NCI-H510A treated with DMSO at 0.1 percent for 48 hours (cell line): ENCODE measurements at places on chromosomes 7 and 10.

GRCh38 chr7:977326-978048 is 2.1 kb upstream of the COX19 start:
- no peak for DNase-seq

DNA sequence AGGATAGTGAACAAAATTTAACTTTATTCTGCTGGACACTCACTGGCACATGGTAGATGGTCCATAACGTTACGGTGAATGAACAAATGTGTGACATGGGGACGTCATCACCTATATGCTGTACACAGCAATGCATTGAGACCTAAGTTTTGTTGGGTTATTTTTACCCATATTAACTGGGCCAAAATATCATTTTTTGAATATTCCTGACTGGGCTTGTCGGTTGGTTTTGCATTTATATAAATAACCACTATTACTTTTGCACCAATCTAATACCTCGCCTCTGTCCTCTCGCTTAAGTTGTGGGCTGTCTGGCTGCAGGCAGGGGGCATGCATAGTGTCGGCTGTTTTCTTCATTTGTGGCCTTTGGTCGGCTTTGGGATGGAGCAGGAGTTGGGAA is 161.7 kb downstream of the USP6NL start:
- DNase-seq = no peak

- no peak for DNase-seq
These were observed 8.7 kb downstream of the PGAM2 start for GRCh38 chr7:44056681-44057080.

GRCh38 chr7:152975076-152975475 is 215.5 kb downstream of the ACTR3B start:
- DNase-seq = no peak

DNA sequence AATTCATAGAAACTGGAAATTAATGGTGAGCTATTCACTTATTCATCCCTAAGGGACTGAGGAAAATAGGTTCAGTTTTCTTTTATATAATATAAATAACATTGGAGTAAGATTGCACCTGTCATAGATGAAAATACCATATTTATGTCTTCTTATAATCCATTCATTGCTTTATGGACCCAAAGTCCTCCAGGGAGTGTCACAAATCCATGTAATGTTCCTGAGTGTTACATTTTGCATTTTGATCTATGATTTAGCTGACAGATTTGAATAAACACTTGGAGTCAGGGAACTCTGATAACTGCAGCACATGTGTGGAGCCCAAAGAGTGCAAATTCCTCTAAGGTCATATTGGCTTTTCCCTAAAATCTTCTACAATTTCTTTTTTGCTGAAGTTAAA is 484.3 kb downstream of the MDFIC start:
- no peak for DNase-seq

DNA sequence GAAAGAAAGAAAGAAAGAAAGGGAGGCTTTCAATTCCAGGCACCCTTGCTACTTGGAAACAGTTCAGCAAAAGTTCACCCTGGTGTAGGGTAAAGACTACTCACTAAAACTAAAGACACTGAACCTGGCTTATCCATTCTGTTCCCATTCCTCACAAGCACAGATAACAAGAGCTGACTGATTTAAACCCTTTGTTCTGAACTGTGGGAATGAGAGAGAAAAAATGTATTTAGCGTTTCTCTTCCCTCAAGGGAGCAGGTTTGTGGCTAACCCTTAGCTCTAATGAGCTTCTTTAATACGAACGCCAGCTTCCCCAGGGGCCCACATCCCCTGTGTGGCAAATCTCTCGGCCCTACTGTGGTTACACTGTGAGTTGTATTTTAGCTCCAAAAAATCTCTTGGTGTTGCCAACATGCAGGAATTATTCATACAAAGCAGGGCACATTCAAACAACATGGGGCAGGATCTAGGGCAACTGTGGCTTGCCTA is 23.3 kb downstream of the PRTFDC1 start:
- DNase-seq = no peak

GRCh38 chr10:75032813-75033212 is 78.6 kb upstream of the SAMD8 start:
- DNase-seq = no peak

GRCh38 chr7:101952355-101953247 is 135.2 kb downstream of the CUX1 start:
- DNase-seq = no peak

GRCh38 chr7:46015107-46015868 is 94.2 kb upstream of the IGFBP3 start:
- no peak for DNase-seq

GRCh38 chr10:93090619-93091018 is 16.9 kb downstream of the CYP26A1 start:
- DNase-seq = no peak

DNA sequence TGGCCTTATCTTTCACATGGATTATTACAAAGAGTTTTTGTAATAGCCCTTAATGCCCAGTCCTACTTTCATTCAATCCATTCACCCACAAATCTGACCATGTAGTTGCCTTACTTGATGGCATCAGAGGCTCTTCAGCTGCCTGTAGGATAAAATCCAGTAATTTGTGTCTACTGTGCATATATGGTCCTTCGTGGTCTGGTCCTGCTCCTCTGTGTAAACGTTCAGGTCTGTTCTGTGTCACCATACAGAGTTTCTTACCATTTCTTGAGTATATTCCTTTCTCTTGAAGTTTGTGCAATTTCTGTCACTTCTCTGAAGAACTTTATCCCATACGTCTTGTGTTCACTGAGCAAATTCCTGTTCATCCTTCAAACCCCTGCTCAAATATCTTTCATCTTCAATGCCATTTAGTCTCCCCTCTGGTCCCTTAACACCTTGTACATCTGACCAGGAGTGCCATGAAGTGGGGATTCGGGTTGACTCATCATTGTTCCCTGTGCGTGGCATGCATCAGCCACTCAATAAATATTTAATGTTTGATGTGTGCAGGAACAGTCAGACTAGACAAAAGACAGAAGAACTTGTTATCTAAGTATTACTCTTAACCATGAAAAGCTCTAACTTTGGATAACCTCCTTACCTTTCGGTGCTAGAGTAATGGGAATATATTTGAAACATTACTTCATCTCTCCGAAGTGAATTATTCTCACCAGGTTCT is 98.6 kb upstream of the RPA3 start:
- no peak for DNase-seq

GRCh38 chr7:151379534-151380198 is 30.2 kb downstream of the WDR86 start:
- no peak for DNase-seq
